ENCODE measurements at places on chromosomes 11 and 22. TPM values are rescaled to one million over a fixed set of nuclear protein-coding genes. Genes with fewer than 3 reads are reported as not detected.

The FIBIN gene
- 14.2 TPM for total RNA-seq

The EEF1G gene
- 2,441 TPM for total RNA-seq

The HPX gene
- 0.51 TPM for total RNA-seq

The GRAP2 gene
- total RNA-seq = not detected

The LRRC55 gene
- total RNA-seq = not detected

The TRIM51 gene
- total RNA-seq = not detected

The SLC17A6 gene
- total RNA-seq = not detected

The CDON gene
- total RNA-seq = 2.9 TPM

The CCDC34 gene
- total RNA-seq = 1.3 TPM

The MTMR3 gene
- 32.3 TPM for total RNA-seq

The OR4C45 gene
- not detected for total RNA-seq

The PRRG4 gene
- total RNA-seq = 7.7 TPM

DNA sequence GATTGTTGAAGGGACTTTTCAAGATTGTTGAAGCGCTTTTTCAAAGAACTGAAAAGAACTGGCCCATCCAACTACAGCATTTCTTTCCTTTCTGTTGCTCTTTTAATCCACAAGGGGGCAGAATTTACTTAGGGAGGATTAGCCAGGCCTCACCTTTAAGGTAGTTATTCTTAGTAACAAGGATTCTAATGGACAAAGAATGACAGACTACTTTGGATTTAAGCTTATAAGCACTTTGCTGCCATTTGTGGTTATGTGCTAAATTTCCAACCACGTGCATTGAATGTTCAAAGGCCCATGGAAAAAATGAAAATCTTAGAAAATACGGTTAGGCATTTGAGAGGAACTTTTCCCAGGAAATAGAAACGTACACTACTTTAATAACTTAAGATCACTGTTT is 49.5 kb upstream of the HSPA8 start:
- peak; percentile 71 for DNase-seq

GRCh38 chr22:36619797-36620399 is 83.7 kb downstream of the CACNG2 start:
- DNase-seq = peak; percentile 24

- DNase-seq = no peak
Measured at GRCh38 chr22:19680287-19680881, 33.9 kb upstream of the SEPTIN5 start.

GRCh38 chr11:95372097-95372656 is 141.2 kb upstream of the SESN3 start:
- no peak for DNase-seq

- no peak for DNase-seq
Measured at GRCh38 chr22:27262361-27262760, 539.2 kb downstream of the MN1 start.

- peak; percentile 94 for DNase-seq
Measured at GRCh38 chr22:40499209-40499623, 128.8 kb downstream of the SGSM3 start.

DNA sequence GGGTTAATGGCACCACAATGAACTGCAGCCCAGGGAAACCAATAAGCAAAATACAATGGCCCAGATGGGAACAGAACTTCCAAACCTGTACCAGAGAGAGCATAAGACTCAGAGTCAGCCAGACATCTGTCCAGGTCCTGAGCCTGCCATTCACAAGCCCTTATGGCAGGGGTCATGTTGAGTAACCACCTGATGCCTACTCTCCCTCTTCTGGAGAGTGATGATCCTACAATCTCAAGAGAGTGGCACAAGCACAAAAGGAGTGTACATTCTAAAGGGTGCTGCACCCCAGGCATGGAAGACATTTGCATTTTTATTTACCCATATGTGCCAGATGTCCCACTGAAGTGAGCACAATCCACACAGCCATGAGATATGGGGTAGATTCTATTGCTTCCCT is 10.6 kb downstream of the TENM4 start:
- no peak for DNase-seq

DNA sequence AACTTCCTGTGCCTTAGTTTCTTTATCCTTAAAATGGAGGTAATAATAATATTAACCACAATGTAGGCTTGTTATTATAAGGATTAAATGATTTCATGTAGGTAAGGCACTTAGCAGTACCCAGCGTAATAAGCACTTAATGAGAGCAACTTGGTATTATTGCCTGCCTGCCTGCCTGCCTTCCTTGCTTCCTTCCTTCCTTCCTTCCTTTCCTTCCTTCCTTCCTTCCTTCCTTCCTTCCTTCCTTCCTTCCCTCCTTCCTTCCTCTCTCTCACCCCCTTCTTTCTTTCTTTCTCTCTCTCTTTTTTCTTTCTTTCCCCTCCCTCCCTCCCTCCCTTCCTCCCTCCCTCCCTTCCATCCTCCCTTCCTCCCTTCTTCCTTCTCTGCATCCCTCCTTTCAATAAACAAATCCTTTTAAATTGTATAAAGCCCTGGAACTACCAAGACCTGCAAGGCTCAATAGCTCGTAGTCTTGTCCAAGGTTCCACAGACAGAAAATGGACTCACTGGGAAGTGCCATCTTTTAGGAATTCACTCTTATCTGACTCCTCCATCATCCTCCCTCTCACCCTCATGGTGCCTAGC is 20.7 kb upstream of the TIMP3 start:
- no peak for DNase-seq

GRCh38 chr11:130418210-130418609 is 10.2 kb downstream of the ADAMTS8 start:
- no peak for DNase-seq

DNA sequence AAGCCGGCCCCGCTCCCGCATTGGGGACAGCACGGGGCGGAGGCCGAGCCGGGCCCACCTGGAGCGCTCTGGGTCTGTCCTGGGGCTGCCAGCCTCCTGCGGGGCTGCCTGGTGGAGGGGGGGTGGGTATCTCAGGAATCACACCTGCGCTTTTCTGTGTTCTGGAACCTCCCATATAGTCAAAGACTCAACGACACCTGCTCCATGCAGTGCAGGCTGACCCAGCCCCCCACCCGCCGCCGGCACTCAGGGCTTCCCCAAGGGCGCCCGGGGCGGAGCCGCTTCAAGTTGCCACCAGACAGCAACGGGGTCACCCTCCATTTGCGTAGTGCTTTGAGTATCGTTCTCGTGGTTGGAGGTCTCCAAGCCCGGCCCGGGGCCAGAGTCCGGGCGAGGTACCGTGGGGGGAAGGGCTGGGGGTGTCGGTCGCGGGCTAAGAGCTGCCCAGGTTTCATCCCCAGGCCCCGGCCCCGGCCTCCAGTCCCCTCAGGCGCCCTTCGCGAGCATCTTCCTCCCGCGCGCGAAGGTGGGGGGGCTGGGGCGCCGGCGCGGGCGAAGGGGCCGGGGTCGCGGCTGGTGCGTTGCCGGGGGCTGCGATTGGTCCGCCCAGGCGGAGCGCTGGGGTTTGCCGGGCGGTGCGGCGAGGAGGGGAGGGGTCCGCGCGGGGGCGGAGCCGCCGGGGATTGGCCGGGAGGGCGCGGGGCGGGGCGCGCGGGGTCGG is 6.6 kb downstream of the TSPAN4 start:
- no peak for DNase-seq

- DNase-seq = no peak
Measured at GRCh38 chr22:47238690-47239473, 476.4 kb downstream of the TBC1D22A start.

- no peak for DNase-seq
Measured at GRCh38 chr22:23556026-23556620, 24.0 kb downstream of the IGLL1 start.

DNA sequence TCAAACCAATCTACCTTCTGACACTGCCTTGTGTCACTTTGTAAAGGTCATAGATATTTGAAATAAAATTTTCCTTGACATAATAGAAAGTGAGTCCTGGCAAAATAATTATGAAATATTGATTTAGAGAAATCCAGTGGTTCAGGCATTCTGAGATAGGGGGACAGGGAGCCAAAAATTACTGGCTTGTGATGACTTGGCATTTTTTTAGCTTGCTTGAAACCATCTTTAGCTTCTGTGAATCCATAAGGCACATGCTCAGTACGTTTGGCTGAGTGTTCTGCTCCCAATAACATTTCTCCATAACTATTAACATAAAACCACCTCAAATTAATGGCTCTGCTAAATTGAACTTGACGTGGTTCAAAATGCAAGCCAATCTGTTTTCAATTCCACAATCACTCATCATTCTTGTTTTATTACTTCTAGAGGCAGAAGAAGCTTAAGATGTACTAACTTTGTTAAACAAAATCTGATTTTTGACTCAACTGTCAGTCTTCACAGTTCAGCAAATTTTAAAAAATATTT is 209.0 kb downstream of the LRRC4C start:
- DNase-seq = no peak

- DNase-seq = no peak
Measured at GRCh38 chr11:115384236-115384635, 120.0 kb downstream of the CADM1 start.

- no peak for DNase-seq
Measured at GRCh38 chr11:3738241-3738640, 59.1 kb downstream of the NUP98 start.

DNA sequence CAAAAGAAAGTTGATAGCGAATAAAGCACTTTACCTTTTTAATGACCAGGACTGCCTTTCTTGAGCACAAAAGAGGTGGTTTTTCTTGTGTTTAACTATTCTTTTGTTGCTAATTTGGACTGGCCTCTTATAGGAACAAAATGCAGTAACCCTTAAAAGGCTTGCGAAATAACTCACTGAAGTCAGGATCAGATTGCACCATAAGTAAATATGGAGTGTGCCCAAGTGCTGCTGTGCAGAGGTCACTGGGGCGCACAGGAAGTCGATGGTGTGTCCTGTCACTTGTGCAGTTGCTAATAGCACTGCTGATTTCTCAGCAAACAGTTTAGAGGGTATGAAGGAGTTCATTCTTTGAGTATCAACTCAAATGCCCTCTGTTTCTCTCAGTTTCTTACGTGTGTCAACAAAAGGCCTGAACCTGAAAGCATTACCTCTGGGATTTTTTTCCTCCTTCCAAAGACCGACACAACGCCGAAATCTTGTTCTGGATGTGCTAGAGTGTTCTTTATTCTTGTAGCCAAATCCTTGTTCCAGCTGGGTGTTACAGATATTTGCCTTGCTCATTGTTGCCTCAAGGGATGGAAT is 71.3 kb downstream of the ATXN10 start:
- peak; percentile 79 for DNase-seq

- DNase-seq = peak; percentile 57
Measured at GRCh38 chr11:7846003-7846402, 49.3 kb upstream of the OR5P2 start.

DNA sequence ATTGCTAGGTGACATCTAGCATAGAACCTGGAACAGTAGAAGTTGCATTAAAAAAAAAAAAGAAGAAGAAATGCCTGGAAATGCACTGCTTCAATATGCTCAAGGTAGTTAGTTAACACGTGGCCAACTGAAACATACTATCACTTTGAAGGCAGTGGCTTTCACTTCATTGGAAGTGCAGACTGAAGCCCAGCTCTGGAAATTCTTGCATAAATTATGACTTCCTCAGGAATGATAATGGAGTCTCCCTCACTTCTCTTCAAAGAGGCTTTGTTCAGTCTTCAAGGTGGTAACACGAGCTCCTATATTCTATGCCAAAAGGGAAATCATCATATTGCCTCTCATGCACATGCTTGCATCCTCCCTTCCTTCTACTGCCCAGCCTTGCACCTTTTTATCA is 715.9 kb upstream of the API5 start:
- no peak for DNase-seq

GRCh38 chr11:111918390-111919256 is at the start of gene C11orf52:
TSS of gene C11orf52 (plus strand) at chr11:111918913. CDS start at chr11:111918973, 60 bp downstream.
- DNase-seq = peak; percentile 79

DNA sequence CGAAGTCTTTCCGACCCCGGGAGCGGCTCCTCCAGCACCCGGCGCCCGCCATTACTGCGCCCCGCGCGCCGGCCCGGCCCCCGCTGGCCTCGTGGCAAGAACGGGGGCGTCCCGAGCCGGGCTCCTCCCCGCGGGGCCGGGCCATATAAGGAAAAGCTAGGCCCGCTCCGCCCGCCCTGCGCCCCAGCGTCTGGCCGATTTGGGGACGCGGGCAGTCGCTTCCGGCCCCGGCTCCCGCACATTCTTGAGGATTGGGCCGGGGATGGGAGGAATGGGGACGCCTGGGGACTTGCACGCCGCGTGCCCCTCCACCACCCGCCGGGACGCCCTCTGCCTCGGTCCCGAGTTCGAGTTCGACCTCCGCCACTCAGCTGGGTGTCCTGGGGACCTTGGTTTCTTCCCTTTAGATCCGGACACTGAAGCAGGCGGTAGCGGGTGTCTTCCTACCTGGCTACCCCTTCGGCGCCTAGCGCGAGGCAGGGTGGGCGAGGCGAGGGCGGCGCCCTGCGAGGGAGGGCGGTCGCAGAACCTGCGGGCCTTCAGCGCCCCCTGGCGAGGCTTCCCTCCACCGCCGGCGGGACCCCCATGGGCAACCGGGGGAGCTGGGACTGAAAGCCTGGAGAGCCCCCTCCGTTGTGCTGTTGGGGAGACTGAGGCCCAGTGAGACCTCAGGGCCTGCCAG is 3.8 kb downstream of the SMTN start:
- no peak for DNase-seq

GRCh38 chr11:17867341-17867740 is 132.8 kb downstream of the KCNC1 start:
- DNase-seq = no peak

DNA sequence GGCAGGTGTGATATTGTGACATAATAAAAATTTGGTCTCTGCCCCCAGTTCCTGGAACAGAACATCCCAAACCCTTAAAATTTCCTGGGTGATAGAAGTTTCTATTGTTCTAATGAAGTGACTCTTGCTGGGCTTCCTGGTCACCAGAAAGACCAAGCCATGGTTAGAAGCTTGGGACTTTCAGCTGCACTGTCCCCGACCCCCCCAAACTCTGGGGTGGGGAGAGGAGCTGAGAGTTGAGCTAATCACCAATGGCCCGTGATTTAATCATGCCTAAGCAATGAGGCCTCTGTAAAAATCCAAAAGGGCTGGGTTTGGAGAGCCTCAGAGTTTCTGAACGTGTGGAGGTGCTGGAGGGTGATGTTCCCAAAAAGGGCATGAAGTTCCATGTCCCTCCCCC is 54.8 kb upstream of the FTH1 start:
- DNase-seq = no peak

DNA sequence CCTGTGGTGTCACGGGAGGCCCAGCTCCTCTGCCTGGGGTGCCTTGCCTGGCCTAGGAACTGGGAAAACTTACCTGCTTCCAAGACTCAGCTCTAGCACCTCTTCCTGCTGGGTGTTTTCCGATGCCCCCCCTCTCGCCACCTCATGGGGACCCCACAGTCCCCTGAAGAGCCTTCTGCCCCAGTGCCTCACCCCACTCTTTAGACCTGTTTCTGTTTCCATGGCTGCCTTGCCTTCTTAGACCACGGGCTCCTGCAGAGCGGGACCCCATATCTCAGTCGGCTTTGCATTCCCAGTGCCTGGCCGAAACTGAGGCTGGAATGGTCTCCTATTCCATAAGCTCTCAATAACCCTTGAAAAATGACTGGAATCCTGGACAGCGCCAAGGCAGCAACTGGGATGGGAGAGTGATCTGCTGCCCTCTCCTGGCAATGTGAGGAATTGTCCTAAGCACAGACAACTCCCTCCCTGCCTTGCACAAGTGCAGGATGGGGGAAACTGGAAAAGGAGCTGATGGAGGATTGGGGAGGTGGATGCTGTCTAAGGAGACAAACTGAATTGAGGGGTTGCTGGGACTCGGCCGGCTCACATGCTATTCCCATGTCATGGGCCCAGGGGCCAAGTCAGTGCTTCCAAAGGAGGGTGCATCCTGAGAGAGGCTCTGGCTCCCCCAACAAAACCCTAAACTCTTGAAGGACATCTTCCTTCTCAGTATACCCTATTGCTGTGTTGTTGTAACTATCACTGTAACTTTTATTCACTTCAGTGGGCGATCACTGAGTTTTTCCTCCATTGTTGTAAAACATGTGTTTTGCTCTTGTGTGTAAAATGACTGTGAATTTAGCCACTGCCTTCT is 26.6 kb upstream of the IL17RA start:
- DNase-seq = peak; percentile 60

GRCh38 chr22:32987081-32987631 is 71.0 kb downstream of the SYN3 start:
- peak; percentile 89 for DNase-seq

Measured in bronchial epithelial cell (primary cell).